Vagina (tissue), 2 donors: ENCODE measurements at places on chromosomes 7 and 10. TPM values are rescaled to one million over a fixed set of nuclear protein-coding genes. Genes with fewer than 3 reads are reported as not detected.
A peak's percentile ranks its signal among the peaks of the same experiment; 100 is the strongest.

SEPTIN7 gene
- 151 TPM for total RNA-seq

AS3MT gene
- 3.2 TPM for total RNA-seq

DNA sequence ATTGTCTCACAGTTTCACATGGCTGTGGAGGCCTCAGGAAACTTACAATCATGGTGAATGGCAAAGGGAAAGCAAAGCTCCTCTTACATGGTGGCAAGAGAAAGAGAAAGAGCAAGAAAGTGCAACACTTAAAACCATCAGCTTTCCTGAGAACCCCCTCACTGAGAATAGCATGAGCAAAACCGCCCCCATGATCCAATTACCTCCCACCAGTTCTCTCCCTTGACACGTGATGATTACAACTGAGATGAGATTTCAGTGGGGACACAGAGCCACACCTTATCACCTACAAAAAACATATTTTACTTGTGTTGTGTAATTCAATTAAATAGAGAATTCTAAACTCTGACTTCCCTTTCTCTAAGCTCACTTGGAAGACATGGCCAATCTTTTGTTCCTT lies 80.2 kb downstream of the SEMA3C start:
- no peak for DNase-seq

GRCh38 chr10:45608052-45608451 lies 64.5 kb downstream of the ZFAND4 start:
- no peak for DNase-seq

GRCh38 chr7:125568799-125569198 lies 639.2 kb upstream of the POT1 start:
- DNase-seq: no peak

DNA sequence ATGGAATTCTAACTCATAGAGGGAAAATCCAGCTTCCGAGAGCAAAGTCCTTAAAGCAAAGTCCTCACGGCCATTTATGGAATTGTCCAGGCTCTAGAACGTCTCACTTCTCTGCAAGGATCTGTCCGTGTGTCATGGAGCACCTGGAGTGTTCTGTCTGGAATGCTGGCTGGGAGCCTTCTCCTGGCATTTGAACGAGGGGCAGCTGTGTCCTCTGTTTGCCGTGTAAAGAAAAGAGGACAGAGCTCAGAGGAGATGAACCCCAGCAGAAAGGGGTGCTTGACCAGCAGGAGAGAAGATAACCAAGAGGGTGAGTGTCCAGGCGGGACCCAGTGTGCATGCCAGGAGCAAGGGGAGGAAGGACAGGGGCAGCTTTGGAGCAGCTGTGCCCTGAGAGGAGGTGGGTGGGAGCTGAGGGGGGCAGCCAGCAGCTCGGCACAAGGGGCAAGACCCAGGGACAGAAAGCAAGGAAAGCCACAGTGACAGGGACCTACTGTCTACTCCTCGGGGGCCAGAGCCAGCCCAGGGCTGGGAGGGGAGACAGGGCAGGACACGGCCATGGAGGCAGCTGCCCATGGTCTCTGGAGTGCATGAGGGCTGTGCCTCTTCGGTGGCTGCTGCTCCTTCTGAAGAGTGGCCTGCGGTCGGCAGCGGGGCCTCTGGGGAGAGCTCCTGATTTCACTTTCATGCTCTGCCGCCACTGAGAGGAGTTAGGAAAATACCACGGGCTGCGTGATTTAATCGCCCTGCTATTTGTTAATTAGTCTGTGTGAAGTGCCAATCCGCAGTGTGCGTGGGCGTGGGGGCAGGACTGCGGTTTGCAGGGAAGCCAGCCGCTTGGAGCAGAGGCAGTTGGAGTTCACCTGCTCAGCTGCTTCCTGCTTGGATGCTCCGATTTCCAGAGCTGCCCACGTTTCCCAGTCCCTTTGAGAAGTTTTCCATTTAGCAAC lies 149.3 kb upstream of the SHH start:
- peak; percentile 69 for DNase-seq

DNA sequence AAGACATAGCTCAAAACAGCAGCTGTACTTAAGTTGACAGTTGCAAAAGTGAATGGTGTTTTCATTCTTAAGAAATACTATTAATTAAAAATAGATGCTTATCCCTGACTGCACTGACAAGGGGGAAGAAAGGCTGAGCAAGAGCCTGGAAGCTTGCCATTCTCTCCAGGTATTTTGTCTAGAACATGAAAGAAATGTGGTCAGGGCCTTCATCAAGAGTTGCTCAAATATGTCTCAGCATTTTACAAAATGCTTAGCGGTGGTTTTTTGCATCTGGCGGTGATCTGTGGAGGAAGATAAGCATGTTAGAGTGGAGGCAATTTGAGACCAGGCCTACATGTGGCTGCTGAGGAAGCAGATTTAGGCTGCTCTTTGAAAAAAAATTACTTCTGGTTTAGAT lies 46.4 kb upstream of the CC2D2B start:
- DNase-seq: no peak

DNA sequence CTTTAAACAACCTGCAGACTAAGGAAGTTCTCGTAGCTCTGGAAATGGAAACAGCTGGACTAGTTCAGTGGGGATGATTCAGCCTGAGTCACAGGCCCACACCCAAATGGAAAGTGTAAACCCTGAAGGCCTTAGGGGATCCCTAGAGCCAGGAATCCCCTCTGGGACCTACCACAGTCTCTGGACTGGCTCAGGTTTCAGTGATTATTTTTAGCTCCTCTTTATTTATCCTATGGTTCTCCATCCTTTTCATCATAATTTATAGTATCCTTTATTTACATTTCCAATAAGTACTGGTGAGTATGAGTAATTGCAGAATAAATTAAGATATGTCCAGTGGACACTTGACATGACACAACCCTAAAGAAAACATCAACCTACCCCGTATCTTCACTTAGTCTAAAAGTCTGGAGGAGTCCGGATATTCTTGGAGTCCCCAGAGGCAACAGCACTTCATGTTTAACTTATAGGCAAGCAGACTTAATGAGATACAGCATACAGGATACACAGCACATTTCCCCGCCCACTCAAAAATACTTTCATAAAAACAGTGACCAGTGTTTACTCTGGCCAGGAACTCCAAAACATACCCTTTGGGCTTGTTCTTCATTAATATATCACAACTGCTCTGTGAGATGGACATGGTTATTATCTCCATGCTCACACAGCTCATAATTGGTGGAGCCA lies 28.4 kb upstream of the SEMA3E start:
- DNase-seq: no peak

DNA sequence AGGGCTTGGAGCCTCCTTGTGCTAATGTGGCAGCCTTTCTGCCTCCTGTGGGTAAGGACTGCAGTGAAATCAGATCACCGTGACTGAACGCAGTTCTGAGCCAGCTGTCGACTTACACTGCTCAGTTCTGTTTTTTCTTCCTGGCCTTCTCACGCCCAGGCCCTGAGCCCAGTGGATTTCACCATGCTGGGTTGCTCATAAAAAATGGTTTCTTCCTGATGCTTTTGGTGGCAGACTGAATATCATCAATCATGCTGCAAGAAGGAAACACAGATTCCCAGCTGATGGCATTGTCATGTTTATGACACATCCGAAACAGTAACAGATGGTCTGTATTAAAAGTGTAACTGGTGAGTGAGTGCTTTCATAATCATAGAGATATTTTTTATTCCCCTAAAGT lies 389.6 kb downstream of the GALNT17 start:
- no peak for DNase-seq

GRCh38 chr10:113681533-113682470 lies 2.1 kb downstream of the CASP7 start:
- no peak for DNase-seq
